Epithelial cell of proximal tubule (primary cell): ENCODE measurements at places on chromosomes 7 and 10. TPM values are rescaled to one million over a fixed set of nuclear protein-coding genes. Genes with fewer than 3 reads are reported as not detected.

Gene CDK14
- 5.3 and 6.4 TPM in 2 replicates for total RNA-seq

Gene KCNMA1
- total RNA-seq, result 12.5 and 19.5 TPM in 2 replicates

Gene PON3
- total RNA-seq, result not detected in 2 replicates

Gene ST8SIA6
- total RNA-seq, result 0.23 TPM in 1 of 2 replicates, not detected in the other

Gene CADPS2
- total RNA-seq, result 4.4 and 5.6 TPM in 2 replicates

Gene CRHR2
- total RNA-seq, result not detected in 2 replicates

Gene C10orf95
- total RNA-seq, result 2.2 and 10.3 TPM in 2 replicates

Gene CYP2C19
- total RNA-seq, result not detected in 2 replicates

Gene CYP3A7
- 0.12 TPM in 1 of 2 replicates, not detected in the other for total RNA-seq

Gene ZNF273
- 6.3 and 9.8 TPM in 2 replicates for total RNA-seq

Gene UNCX
- 0.65 and 1.7 TPM in 2 replicates for total RNA-seq

Gene ELFN1
- 0.14 and 0.23 TPM in 2 replicates for total RNA-seq

Gene UPK3B
- total RNA-seq, result not detected in 2 replicates

Gene DNAH11
- total RNA-seq, result 0.07 and 2.8 TPM in 2 replicates

Gene NEUROG3
- total RNA-seq, result not detected in 2 replicates

Gene CPSF4
- 15.8 and 43.1 TPM in 2 replicates for total RNA-seq

Gene GUSB
- total RNA-seq, result 12.1 and 17.7 TPM in 2 replicates

Gene TLX1
- not detected in 2 replicates for total RNA-seq

Gene SLIT1
- under 0.01 and 0.12 TPM in 2 replicates for total RNA-seq

Gene LBX1
- total RNA-seq, result not detected in 2 replicates

Gene KDM7A
- total RNA-seq, result 1.6 and 7.6 TPM in 2 replicates

Gene LEP
- not detected in 2 replicates for total RNA-seq

Gene GIMAP4
- total RNA-seq, result not detected in 2 replicates

Gene TAC1
- 1.8 and 4.4 TPM in 2 replicates for total RNA-seq

Gene GPAM
- 5.5 and 8.0 TPM in 2 replicates for total RNA-seq

Gene KLF14
- total RNA-seq, result 0.14 TPM in 1 of 2 replicates, not detected in the other

Gene IL6
- 22.4 and 40.4 TPM in 2 replicates for total RNA-seq

Gene FAM25A
- total RNA-seq, result not detected in 2 replicates

Gene AASS
- total RNA-seq, result 8.1 and 11.9 TPM in 2 replicates

Gene NANOS1
- 3.9 and 8.0 TPM in 2 replicates for total RNA-seq

Gene CYP17A1
- not detected in 2 replicates for total RNA-seq

Gene TFPI2
- total RNA-seq, result 144 and 162 TPM in 2 replicates

Gene SPOCK2
- 27.9 and 63.7 TPM in 2 replicates for total RNA-seq

Gene FAM200A
- total RNA-seq, result 6.0 and 6.2 TPM in 2 replicates

Gene LLCFC1
- not detected in 2 replicates for total RNA-seq

Gene IKZF5
- 1.0 and 5.1 TPM in 2 replicates for total RNA-seq

Gene SORBS1
- total RNA-seq, result 7.0 and 8.5 TPM in 2 replicates

Gene PLEKHS1
- total RNA-seq, result not detected in 2 replicates

Gene HIBADH
- total RNA-seq, result 43.0 and 49.5 TPM in 2 replicates

Gene RNF32
- total RNA-seq, result 0.35 and 0.36 TPM in 2 replicates

Gene ZNF467
- total RNA-seq, result 0.07 and 0.12 TPM in 2 replicates

Gene TMEM26
- total RNA-seq, result 0.07 and 0.23 TPM in 2 replicates

Gene NPTX2
- 0.07 and 0.40 TPM in 2 replicates for total RNA-seq

Gene ERVW-1
- total RNA-seq, result not detected in 2 replicates

Gene HABP2
- total RNA-seq, result 0.63 TPM in 1 of 2 replicates, not detected in the other

Gene RPA3
- 33.7 and 50.7 TPM in 2 replicates for total RNA-seq

Gene SFMBT2
- 1.2 and 2.4 TPM in 2 replicates for total RNA-seq

Gene ENTPD7
- 20.3 and 25.5 TPM in 2 replicates for total RNA-seq

Gene YWHAG
- total RNA-seq, result 71.4 and 74.7 TPM in 2 replicates

Gene VIPR2
- total RNA-seq, result not detected in 2 replicates

Gene CD36
- not detected in 2 replicates for total RNA-seq

Gene C10orf143
- 0.22 and 4.7 TPM in 2 replicates for total RNA-seq

Gene LRRC17
- 7.8 and 32.3 TPM in 2 replicates for total RNA-seq

Gene ZCWPW1
- total RNA-seq, result 0.65 and 3.8 TPM in 2 replicates

Gene GDF2
- total RNA-seq, result not detected in 2 replicates

Gene PRPS1L1
- total RNA-seq, result not detected in 2 replicates

Gene CNPY4
- 8.8 and 10.1 TPM in 2 replicates for total RNA-seq

Gene SMKR1
- 0.94 TPM in 1 of 2 replicates, not detected in the other for total RNA-seq

Gene PTPN12
- total RNA-seq, result 23.3 and 25.5 TPM in 2 replicates
